ENCODE measurements at places on chromosomes 2 and 18.

- DNase-seq: no peak
Measured at GRCh38 chr2:182655750-182656149, 60.3 kb upstream of the DNAJC10 start.

GRCh38 chr2:224586127-224586695, 1.0 kb upstream of the CUL3 start:
- DNase-seq: no peak

DNA sequence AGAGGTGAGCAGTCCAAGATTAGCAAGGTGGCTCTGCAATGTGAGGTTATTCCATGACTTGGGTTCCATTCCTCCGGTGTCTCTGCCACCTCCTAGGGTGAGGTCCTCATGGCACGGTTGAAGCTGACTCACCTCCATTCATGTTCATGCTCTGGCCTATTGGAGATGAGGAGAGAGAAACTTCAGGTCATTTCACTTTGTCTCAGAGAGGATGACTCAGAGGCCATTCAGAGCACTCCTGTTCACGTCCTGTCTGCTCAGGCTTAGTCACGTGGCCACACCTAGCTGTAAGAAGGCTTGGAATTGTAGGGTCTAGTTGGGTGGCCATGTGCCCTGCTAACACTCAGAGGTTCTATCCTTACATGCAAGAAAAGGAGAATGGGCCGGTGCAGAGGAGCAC, 67.5 kb upstream of the MBOAT2 start:
- no peak for DNase-seq

DNA sequence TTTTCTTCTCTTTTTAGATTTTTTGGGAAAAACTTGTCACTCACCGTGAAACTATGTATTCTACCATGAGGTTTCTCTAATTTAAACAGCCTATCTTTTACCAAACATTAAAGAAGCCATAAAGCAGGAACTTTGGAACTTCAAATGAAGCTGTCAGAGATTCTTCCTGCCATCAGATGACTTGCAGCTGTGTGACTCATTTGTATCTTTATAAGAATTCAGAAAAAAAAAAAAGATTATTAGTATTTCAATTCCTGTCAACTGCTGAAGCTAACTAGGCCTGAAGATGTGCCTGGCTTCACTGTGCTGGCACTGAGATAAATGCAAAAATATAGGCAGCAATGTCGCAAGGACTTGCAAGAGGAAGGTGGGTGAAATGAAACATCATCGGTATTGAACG, 1399.1 kb upstream of the PIK3C3 start:
- DNase-seq: no peak

DNA sequence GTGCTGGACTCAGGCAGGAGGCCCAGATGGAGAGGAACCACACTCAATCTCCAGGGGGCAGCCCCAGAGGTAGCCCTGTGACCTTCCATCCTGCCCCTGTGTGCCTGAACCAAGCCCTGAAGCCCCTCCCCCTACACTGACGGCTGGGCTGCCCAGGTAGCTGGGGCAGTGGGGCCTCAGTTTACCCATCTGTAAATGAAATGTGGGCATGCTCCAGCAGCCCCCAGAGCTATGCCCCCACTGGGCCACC, 15.8 kb downstream of the CROCC2 start:
- DNase-seq: no peak
